NCI-H526 treated with DMSO at 0.1 percent for 48 hours (cell line): ENCODE measurements at places on chromosomes 3 and 15.

- DNase-seq, result no peak
Observed at GRCh38 chr3:173614522-173614921, 217.0 kb downstream of the NLGN1 start.

DNA sequence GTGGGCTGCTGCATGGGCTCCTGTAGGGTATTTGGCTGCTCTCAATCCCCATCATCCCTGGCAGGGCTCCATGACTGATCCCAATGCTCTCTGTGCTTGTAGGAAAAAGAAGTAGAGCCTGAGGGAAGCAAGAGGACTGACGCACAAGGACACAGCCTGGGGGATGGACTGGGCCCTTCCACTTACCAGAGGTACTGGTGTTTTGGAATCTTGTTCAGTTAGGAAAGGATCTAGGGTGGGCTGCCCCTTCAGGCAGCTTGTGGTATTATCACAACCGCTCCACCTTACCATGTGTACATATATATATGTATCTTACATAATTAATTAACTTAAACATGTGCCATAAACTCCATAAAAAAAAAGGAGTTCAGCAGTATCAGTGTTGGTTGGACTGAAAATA lies 1.3 kb downstream of the SLC28A2 start:
- DNase-seq, result no peak

DNA sequence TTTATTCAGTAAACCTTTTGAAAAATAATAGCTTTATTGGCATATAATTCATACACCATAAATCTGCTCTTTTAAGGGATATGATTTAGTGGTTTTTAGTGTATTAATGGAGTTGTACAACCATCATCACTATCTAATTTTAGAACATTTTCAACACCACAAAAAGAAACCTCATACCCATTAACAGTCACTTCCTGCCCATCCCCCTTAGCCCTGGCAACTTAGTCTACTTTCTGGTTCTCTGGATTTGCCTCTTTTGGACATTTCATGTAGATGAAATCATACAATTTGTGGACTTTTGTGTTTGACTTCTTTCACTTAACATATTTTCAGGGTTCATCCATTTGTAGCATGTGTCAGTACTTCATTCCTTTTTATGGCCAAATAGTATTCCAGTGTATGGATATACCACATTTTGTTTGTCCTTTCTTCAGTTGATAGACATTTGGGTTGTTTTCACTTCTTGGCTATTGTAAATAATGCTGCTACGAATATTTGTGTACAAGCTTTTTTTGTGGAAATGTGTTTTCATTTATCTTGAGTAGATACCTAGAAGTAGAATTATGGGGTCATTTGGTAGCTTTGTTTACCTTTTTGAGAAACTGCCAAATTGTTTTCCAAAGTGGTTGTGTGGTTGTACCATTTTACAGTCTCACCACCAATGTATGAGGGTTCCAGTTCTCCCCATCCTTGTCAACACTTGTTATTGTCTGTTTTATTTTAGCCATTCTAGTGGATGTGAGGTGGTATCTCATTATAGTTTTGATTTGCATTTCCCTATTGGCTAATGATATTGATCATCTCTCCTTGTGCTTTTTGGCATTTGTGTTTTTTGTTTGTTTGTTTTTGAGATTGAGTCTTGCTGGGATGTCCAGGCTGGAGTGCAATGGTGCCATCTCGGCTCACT lies 45.8 kb downstream of the SMAD3 start:
- no peak for DNase-seq

GRCh38 chr3:194339356-194339755 lies 11.8 kb downstream of the CPN2 start:
- no peak for DNase-seq

DNA sequence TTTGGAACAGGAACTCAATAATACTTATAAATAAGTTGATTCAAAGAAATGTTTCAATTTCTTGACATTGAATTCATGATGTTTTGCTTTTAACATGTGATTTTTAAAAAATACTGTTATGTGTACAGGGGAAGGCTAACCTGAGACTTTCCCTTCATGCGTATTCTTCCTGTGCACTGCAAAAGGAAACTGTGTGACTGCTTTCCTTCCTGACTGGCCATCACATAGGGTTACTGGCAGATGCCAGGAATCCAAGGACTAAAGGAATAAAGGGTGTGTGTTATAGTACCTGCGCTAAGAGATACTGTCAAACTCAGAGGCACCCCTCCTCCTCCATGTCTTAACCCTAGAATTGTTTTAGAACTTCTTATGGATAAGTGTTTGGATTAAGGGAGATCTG lies 236.0 kb downstream of the UBE2E2 start:
- DNase-seq, result no peak

GRCh38 chr3:191350396-191351090 lies 20.2 kb upstream of the UTS2B start:
- DNase-seq, result no peak

DNA sequence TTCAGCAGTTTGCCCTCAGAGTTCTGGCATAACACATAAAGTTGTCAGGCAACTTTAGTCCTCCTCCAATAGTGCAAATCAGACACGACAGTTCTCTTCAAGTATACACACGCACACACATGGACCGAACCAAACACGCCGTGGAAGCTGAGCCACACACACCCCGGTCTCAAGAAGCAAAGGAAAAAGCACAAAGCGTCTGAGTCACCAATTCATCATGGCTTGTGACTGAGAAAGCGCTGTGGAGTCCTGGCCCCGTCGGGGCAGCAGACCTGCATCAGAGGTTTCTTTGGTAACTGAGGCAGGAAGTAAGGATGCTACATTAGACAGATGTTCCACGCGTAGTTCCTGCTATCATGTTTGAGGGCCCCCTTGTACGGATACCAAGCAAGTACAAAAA lies 85.7 kb downstream of the VGLL4 start:
- DNase-seq, result no peak
